ENCODE measurements at places on chromosomes 1 and 21.

DNA sequence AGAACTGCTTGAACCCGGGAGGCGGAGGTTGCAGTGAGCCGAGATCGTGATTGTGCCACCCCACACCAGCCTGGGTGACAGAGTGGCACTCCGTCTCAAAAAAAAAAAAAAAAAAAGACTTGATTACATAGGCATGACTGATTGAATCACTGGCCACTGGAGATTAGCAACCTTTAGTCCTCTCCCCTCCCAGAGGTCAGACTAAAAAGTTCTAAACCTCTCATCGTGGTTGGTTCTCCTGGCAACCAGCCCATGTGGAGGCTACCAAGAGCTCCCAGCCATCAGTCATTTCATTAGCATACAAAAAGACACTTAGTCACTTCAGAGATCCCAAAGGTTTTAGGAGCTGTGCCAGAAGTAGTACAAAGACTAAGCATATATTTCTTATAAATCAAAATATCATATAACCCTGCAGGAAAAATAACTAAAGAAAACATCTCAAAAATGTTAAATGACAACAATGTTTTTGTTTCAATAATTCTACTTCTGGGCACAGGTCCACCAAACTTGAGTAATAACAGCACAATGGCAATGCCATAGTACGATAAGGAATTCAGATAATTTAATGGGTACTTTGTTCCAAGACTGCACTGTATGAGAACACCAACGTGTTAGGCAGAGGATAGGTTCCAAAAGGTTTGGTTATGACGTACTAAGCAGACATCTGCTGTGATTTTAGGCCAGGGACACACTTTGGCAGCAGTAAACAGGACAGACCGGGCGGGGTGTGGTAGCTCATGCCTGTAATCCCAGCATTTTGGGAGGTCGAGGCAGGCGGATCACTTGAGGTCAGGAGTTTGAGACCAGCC lies 18.1 kb downstream of the USP48 start:
- no peak for DNase-seq

DNA sequence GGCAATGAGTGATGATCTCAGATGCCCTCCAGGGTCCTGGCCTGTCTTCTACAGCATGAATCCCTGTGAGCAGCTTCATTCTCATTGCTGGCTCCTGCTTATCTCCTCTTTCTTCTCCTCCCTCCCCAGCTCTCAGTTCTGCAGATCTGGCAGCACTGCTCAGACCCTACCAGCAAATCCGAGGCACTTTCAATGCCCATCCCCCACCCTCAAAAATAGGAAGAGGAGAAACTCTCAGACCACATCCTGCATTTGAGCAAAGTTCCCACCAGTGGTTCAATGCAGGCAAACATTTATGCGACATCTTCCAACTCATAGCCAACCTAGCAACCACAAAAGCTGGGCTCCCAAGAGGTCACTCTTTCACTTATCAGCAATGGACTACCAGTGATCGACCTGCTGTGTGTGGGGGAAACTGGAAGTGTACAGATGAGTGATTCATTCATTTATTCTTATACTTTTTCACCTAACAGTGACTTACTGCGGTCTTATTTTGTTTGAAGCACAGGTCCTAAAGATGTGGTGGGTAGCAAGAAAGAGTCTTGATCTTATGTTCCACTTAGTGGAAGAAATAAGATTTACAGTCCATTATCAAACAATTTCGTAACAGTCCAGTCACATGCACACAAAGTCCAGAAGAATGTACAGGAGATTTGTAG lies 5.8 kb upstream of the CHI3L2 start:
- no peak for DNase-seq

- no peak for DNase-seq
Observed at GRCh38 chr1:223358826-223359225, 5.2 kb downstream of the SUSD4 start.

DNA sequence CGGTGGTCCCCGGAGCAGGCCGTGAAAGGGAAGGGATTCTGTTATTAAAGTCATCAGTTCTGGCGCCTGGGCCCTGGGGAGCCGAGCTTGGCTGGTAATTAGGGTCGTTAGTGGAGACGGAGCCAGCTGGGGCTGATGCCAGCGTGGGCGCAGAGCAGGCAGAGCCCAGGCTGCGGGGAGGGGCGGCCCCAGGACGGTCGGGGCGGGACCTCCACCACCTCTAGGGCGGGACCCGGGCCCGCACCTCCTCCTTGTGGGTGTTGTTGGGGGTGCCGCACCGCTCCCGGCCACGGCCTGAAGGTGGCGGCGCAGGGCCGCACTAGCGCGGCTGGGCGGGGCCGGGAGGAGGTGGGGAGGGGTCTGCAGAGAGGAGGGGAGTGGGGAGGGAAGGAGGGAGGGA lies 470.6 kb downstream of the PTPRU start:
- DNase-seq: no peak

GRCh38 chr1:175373786-175374623 lies 181.4 kb upstream of the KIAA0040 start:
- no peak for DNase-seq

- DNase-seq: no peak
Observed at GRCh38 chr1:54127594-54128300, 25.1 kb downstream of the CDCP2 start.

DNA sequence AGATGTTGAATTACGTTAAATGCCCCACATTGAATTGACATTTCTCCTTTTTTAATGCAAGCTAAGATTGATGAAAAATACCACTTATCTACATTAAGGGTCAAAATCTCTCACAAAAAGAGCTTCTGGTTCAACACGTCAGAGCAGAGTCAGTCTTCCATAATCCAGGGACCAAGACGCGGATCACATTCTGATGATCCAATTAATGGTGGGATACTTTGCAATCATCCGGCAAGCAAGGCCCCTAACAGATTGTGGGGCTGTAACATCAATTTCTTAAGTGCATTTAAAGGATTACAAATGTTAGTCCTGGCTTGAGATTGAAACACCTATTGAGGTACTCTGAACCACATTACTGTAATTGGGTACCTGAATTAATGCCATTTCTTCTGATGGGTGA lies 120.2 kb upstream of the ESRRG start:
- DNase-seq: no peak

GRCh38 chr1:245546875-245547274 lies 392.1 kb downstream of the KIF26B start:
- no peak for DNase-seq

DNA sequence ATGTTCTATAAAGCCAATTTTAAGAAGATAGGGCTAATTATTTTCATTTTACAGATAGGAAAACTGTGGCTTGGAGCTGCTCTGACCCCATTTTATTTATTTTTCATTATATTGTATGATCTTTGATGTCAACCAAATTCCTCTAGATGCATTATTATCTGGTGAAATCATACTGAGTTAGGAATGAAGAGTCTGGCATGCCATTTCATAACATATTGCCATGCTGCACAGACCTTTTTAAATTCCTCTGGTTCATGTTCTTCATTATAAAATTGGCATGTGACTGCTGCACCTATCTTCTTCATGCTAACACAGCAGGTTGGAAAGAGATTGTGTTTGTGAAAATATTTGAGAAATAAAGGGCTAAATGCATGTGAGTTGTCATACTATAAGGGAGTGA lies 12.7 kb downstream of the PRRX1 start:
- no peak for DNase-seq

GRCh38 chr21:29034678-29035077 lies 10.2 kb downstream of the USP16 start:
- no peak for DNase-seq

- DNase-seq: no peak
Observed at GRCh38 chr1:26861286-26861701, 1.7 kb upstream of the SFN start.

Data from substantia nigra (tissue), 51 donors.